ENCODE measurements at places on chromosomes 6 and 20.

DNA sequence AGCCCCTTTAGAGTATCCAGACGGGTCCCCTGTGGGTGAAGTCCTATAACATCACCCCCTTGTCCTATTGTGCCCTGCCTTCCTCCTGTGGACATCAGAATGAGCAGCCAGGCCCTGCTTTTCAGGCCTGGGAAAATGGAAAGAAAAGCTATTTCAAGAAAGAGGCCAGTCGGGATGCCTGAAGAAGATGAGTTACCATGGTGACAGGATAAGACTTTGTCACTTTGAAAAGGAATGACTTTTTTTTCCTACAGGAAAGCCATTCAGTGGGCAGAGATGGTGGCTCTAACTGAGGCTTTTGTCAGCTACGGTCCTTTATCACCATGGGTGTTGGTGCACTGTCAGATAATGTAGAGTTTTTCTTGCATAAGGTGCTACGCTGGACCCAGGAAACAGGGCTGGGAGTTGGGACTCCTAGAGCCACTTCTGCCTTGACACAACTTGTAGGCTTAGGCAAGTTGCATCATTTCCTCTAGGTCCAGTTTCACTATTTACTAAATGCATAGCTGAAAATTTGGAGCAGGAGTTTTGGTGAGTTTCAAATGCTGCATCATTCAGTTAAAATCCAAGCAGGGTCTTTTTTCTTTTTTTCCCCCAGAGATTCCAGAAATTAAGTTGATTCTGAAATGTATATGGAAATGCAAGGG, 293.6 kb upstream of the PRND start:
- DNase-seq = no peak

DNA sequence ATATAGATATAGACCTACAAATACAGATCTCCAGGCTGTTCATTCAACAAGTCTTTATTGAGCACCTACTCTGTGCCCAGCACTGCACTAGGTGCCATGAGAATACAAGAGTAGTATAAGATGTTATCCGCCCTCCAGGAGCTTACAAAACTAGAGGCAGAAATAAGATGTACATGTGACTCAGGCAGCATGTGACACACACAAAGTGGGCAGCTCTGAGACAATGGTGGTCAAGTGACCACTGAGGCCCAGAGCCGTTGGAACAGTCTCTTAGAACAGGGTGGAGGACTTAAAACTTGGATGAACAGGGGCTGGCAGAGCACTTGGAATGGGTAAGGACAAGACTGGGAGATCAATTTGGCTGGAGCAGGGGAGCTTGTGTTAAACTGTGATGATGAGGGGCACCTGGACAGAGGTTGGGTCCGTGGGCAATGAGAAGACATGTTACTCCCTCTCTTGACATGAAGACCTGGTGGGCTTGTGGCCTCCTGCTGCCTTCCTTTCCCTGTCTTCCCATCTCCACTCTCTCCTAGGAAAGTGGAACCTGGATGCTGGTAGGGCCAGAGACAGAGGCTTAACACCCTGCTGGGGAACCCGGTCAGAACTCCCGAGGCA, 21.2 kb downstream of the TRIM15 start:
- no peak for DNase-seq

DNA sequence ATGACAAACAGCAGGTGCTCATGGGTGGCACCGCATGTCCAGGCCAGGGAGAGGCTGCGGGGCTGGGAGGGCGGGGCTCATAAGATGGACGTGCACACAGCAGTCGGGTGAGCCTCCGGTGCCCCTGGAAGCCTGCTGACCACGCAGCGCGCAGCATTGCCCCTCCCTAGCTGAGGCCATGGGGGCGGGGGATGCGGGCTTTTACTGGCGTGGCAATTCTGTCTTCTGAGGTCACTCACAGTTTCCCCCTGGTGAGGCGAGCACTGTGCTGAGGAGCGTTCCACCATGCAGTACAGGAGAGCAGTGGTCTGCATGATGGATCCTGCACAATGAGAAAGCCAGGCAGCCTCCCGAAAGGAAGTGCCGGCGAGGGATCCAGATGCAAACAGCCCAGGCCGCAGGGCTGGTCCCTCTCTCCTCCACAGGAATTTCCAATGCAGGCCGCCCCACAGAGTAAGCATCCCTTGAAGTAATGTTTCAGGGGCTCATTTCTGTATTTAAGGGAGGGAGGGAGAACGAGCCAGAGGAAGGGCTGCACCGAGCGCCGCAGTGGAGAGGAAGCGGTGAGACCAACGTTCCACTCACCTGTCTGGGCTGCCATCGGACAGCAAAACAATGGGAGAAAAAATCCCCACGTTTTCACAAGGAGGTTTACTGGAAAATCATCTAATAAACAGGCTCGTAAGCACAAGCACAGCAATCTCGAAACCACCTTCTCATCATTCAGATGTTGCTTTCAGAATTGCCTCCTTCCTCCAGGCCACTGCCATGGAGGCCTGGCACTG, 56.0 kb downstream of the IRF4 start:
- no peak for DNase-seq

- DNase-seq = no peak
Measured at GRCh38 chr6:87583822-87584221, 6.0 kb downstream of the RARS2 start.

GRCh38 chr6:134123666-134124208, 71.3 kb upstream of the SLC2A12 start:
- peak; percentile 12 for DNase-seq

DNA sequence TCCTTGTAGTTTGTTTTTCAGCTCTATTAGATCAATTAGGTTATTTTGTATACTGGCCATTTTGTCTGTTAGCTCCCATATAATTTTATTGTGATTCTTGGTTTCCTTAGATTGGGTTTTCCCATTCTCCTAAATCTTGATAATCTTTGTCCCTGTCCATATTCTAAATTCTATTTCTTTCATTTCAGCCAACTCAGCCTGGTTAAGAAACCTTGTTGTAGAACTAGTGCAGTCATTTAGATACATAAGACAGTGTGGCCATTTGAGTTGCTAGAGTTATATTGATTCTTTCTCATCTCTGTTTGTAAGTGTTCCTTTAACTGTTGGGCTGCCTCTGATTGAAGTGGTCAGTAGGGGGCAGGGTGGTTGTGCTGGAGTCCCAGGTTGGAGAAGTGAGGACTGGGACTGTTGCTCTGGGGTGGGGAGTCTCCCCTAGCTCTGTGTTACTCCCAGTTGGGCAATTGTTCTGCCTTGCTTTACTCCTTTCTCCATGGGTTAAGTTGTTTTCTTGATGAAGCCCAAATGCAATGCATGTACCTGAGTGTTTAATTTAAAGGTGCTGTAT, 98.8 kb upstream of the NRN1 start:
- no peak for DNase-seq

DNA sequence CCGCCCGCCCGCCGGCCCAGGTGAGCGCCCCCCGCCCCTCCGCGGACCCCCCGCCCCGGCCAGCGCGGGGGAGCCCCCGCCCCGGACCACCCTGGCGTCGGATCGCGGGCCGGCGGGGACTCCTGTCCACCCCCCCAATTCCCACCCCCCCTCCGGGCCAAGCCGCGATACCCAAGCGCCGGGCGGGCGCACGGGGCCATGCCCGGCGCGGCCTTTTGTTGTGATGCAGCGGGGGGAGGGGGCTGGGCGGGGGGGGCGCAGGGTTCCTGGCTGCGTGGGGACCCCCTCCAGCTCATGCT, 245 bp downstream of the SRC start:
- DNase-seq = no peak

DNA sequence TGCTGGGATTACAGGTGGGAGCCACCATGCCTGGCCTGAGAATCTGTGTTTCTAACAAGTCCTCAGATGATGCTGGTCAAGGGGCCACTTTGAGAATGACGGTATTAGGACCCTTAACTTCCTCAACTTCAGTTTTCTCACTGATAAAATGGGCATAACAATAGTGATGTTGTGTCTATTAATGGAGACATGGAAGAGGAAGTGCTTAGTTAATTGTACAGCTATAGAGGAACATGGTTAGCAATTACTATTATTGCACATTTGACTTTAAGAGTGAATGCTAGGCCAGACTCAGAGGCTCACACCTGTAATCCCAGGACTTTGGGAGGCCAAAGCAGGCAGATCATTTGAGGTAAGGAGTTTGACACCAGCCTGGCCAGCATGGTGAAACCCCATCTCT, 12.7 kb downstream of the DPPA5 start:
- no peak for DNase-seq

GRCh38 chr20:61290721-61291120, 38.7 kb downstream of the CDH4 start:
- DNase-seq = no peak

DNA sequence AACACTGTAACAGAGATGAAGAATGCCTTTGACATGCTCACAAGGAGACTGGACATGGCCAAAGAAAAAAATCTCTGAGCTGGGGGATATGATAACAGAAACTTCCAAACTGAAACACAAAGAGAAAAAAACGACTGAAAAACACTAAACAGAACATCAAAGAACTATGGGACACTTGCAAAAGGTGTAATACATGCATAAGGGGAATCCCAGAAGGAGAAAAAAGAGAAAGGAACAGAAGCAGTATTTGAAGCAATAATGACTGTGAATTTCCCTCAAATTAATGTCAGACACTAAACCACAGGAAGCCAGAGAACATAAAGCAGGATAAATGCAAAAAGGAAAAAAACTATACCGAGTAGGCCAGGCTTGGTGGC, 117.4 kb upstream of the ARID1B start:
- no peak for DNase-seq

DNA sequence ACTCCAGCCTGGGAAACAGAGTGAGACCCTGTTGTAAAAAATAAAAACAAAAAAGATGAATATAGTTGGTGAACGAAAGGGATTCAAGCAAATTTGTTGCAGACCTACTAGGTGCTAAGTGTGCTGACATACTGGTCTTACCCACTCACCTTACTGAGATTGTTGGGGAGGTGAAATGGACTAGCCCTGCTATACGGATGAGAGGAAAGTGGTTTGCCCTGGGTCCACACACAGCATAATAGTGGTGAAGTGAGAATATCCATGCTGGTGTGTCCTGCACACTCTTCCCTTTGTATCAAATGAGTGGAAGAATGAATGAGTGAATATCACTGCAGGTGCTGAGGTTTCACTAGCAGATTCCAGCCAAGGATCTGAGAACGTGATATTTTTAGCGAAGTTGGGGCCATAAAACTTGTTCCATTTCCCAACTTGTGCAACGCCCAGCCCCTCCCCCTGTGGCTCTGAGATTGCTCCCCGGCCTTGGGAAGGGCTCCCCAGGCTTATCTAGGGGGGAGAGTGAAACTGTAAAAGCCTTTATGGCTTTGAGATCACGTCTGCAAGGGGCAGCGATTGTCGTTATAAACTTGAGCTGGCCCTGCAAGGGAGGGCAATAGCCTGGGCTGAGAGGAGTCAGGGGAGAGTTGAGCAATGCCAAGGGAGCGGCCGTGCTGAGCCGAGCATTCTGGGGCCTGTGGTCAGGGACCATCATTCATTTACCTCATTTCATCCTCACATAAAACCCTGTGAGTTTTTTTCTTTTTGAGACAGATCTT, 33.2 kb upstream of the TTPAL start:
- no peak for DNase-seq

GRCh38 chr6:52134011-52134410, 46.6 kb upstream of the PKHD1 start:
- DNase-seq = no peak

DNA sequence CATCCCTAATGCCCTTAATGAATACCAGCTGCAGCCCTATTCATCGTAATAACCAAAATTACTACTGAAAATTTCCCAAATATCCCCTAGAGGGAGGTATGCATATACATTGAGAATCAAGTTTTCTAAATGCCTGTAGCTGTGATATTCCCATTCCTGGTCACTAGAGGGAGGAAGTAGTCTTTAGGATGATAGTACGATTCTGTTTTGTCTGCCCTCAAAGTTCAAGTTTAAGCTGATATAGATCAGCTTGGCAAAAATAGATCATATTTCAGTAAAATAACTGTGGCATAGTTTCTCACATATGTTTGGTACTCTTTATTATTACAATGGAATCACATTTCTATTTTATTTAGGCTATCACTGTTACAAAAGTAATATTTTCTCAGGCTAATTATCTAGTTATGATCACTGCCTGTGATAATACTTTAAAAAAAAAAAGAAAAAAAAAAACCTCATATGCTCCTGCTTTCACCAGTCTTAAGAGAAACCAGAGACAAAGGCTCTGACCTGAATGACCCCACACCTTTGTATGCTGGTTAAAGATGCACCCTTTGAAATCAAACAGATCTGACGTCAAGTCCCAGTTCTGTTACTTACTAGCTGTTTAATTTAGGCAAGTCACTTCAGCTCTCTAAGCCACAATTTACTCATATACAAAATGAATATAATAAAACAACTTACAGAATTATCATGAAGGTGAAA, 11.0 kb downstream of the TSPYL1 start:
- no peak for DNase-seq

- no peak for DNase-seq
Measured at GRCh38 chr20:3993109-3993508, 22.2 kb downstream of the RNF24 start.

GRCh38 chr6:141443668-141444289, 688.9 kb upstream of the GJE1 start:
- no peak for DNase-seq

- DNase-seq = no peak
Measured at GRCh38 chr6:10419749-10420545, 5.1 kb upstream of the TFAP2A start.

- peak; percentile 73 for DNase-seq
Measured at GRCh38 chr6:51459958-51460357, 627.5 kb downstream of the PKHD1 start.

GRCh38 chr6:39770446-39770845, 21.7 kb upstream of the DAAM2 start:
- DNase-seq = no peak

DNA sequence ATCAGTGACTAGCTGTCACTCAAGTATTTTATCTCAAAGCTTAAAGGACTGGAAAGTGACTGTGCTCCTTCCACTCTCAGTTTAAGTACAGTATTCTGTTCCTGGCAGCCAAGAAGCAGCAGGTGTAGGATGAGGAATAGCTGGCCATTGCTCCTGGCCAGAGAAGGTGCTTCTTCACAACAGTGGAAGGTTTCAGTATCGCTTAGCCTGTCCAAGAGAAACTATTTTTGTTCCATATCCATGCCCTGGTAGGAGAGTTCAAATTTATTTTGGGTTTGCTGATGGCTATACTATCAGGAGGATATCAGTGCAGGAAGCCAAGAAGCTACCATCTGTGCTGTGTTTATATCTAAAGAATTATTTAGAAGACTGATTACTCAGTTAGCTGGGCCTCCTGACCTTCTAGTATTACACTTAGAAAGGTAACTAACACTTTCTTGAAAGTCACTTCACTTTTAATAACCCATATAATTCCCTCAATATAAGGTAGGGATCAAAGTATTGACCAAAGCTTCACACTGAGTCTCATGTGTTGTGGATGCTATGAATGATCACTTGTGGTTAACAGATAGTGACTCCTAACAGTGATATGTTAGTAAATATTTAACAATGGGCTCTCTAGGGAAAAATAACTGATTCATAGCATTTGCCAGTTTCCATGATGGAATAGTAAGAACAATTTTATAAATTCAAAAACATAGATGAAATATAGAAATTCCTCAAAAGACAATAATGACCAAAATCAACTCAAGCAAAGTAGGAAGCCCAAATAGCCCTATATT, 99.9 kb downstream of the AIG1 start:
- DNase-seq = no peak

GRCh38 chr6:35451354-35452182, 570 bp upstream of the FANCE start:
- no peak for DNase-seq

- DNase-seq = no peak
Measured at GRCh38 chr6:3753228-3753835, 1.8 kb upstream of the PXDC1 start.

Measured in GM12878 (cell line).